ENCODE measurements at places on chromosomes 13 and 19. TPM values are rescaled to one million over a fixed set of nuclear protein-coding genes. Genes with fewer than 3 reads are reported as not detected.
A peak's percentile ranks its signal among the peaks of the same experiment; 100 is the strongest.

GRCh38 chr19:17555929-17556813, 722 bp downstream of the COLGALT1 start:
- H3K27ac ChIP-seq, result peak overlapping the region; percentile 27
- H3K27me3 ChIP-seq, result no peaks in the 10 kb centered on the region
- peaks cover 29% of the 10 kb centered on the region for H3K4me1 ChIP-seq

C1QTNF9 gene
- total RNA-seq, result not detected

DNA sequence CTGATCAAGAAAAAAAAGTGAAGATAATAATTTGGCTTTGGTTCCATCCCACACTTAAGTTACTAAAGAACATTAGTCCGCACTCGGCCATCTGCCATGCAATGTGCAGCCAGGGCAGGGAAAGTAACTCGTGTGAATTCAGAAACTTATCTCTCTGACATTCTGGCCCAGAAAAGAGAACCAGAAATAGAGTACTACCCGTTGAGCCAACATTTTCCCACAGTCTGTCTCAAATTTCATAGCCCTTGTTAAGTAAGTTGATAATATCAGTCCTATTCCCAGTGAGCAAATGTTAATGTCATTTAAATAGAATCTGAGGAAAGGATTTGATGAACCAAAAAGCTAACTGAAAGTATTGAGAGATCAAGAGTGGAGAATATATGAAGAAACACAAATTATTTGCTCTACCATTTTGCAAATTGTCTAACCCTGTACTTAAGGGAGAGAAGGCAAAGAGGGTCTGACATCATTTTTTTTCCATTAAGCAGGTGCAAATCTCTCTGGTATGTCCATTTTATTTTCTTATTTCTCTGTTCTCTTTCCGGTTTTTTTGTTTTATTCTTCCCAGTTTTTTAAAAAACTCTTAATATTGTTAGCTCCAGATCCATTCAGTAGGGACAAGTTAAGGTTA, 156.3 kb downstream of the NDFIP2 start:
- no peak overlapping the region for H3K4me3 ChIP-seq
- H3K36me3 ChIP-seq, result no peaks in the 10 kb centered on the region
- no peaks in the 10 kb centered on the region for H3K27me3 ChIP-seq
- DNase-seq, result no peak

DNA sequence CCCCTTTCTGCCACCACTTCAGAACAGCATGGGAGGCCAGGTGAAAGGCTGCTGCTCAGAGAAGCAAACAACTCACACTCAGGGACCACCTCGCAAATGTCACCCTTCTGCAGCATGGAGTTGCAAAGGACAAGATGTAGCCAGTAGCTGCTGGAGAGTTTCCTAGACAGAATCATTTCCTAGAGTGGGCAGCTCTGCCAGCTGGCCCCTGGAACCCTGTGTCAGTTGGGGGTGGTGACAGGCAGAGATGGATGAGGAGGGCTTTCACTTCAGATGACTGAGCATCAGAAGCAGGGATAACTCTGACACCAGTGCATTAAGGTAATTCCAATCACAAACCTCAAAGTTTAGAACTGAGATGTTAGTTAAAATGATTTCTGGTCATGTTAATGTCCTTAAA, 34.4 kb upstream of the EPHX3 start:
- no peaks in the 10 kb centered on the region for H3K27me3 ChIP-seq
- no peak for DNase-seq

GRCh38 chr13:39665763-39666162, 10.3 kb downstream of the COG6 start:
- H3K27ac ChIP-seq, result no peak overlapping the region
- H3K36me3 ChIP-seq, result peaks cover 12% of the 10 kb centered on the region
- peaks cover 4% of the 10 kb centered on the region for H3K4me1 ChIP-seq
- no peaks in the 10 kb centered on the region for H3K27me3 ChIP-seq

GRCh38 chr19:892243-892893, 619 bp downstream of the MED16 start:
- peaks cover 5% of the 10 kb centered on the region for H3K36me3 ChIP-seq
- H3K4me1 ChIP-seq, result peaks cover 16% of the 10 kb centered on the region
- peak overlapping the region; percentile 51 for H3K27ac ChIP-seq
- H3K27me3 ChIP-seq, result no peaks in the 10 kb centered on the region
- DNase-seq, result no peak

CEACAM6 gene
- not detected for total RNA-seq

KCNN4 gene
- total RNA-seq, result 3.3 TPM

DNA sequence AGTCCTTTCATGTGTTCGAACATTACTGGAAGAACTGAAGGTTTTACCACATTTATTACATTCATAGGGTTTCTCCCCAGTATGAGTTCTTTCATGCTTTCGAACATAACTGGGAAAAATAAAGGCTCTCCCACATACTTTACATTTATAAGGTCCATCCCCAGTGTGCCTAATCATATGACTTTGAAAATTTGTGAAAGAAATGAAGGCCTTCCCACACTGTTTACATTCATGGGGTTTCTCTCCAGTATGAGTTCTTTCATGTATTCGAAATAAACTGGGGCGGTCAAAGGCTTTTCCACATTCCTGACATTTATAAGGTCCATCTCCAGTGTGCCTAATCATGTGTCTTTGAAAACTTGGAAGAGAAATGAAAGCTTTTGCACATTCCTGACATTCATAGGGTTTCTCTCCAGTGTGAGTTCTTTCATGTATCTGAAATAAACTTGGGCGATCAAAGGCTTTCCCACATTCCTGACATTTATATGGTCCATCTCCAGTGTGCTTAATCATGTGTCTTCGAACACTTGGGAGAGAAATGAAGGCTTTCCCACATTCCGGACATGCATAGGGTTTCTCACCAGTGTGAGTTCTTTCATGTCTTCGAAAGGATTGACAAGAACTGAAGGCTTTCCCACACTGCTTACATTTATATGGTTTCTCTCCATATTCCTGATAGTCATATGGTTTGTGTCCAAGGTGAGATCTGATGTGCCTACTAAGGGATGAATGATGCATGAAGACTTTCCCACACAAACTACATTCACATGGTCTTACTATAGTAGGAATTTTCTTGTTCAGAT, 24.0 kb downstream of the ZNF564 start:
- H3K27ac ChIP-seq, result peak overlapping the region; percentile 1
- H3K4me1 ChIP-seq, result no peaks in the 10 kb centered on the region
- H3K4me3 ChIP-seq, result no peak overlapping the region
- H3K27me3 ChIP-seq, result no peaks in the 10 kb centered on the region
- no peak for DNase-seq
- peaks cover 82% of the 10 kb centered on the region for H3K36me3 ChIP-seq

SERP2 gene
- total RNA-seq, result 9.5 TPM

MUC16 gene
- not detected for total RNA-seq

GRCh38 chr19:47483200-47483599, 819 bp downstream of the KPTN start:
- H3K27ac ChIP-seq, result no peak overlapping the region
- no peak for DNase-seq
- H3K4me3 ChIP-seq, result peak overlapping the region; percentile 98
- no peaks in the 10 kb centered on the region for H3K27me3 ChIP-seq
- H3K4me1 ChIP-seq, result peaks cover 20% of the 10 kb centered on the region

PSG2 gene
- total RNA-seq, result not detected

DNA sequence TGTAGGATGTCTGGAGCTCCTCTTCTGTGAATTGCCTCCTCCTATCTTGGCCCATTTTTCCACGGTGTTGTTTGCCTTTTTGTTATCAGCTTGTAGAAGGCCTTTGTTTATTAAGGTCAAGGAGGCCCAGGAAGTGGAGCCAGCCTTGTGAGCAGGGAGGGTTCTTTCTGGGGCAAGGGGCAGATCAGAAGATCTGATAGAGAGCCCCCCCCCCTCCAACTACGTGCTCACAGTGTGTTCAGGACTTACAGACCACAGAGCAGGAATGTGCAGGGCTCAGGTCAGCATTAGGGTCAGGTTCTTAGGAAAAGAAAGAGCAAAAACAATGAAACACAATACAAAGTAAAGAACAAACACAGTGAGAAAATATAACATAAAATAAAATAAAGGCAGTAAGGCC, 59.4 kb downstream of the CCNE1 start:
- peaks cover 8% of the 10 kb centered on the region for H3K27me3 ChIP-seq
- H3K36me3 ChIP-seq, result peaks cover 2% of the 10 kb centered on the region
- H3K4me3 ChIP-seq, result no peak overlapping the region
- no peak overlapping the region for H3K27ac ChIP-seq

- H3K27ac ChIP-seq, result no peak overlapping the region
- H3K27me3 ChIP-seq, result peaks cover 29% of the 10 kb centered on the region
- H3K4me3 ChIP-seq, result no peak overlapping the region
- H3K4me1 ChIP-seq, result peaks cover under 1% of the 10 kb centered on the region
Observed at GRCh38 chr13:36412736-36413135, 19.6 kb upstream of the CCNA1 start.

GRCh38 chr19:8695501-8695900, 3.1 kb downstream of the ACTL9 start:
- no peak overlapping the region for H3K27ac ChIP-seq
- H3K4me3 ChIP-seq, result no peak overlapping the region

All from chondrocyte (in vitro differentiated cells).